Posterior vena cava (tissue), 2 donors: ENCODE measurements at places on chromosomes 2 and 18.

- peak; percentile 68 for DNase-seq
These were observed 39.7 kb downstream of the ADI1 start for GRCh38 chr2:3479430-3480320.

DNA sequence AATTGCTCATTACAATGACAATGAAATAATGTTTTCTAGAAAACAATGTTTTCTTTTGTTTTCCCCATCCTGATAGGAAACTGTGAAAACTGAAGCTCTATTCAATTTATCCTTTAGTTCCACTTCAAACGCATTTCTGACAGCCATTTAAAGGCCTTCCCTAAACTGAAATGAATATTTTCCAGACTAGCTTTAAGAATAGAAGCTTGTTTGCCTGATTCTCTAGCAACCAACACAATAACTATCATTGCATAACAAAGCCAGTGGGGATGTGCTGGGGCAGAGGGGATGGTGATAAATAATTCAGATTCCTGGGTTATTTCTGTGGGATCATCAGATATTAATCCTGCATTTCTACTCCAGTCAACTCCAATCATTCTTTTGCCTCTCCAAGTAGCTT is 427.1 kb downstream of the RND3 start:
- no peak for DNase-seq

DNA sequence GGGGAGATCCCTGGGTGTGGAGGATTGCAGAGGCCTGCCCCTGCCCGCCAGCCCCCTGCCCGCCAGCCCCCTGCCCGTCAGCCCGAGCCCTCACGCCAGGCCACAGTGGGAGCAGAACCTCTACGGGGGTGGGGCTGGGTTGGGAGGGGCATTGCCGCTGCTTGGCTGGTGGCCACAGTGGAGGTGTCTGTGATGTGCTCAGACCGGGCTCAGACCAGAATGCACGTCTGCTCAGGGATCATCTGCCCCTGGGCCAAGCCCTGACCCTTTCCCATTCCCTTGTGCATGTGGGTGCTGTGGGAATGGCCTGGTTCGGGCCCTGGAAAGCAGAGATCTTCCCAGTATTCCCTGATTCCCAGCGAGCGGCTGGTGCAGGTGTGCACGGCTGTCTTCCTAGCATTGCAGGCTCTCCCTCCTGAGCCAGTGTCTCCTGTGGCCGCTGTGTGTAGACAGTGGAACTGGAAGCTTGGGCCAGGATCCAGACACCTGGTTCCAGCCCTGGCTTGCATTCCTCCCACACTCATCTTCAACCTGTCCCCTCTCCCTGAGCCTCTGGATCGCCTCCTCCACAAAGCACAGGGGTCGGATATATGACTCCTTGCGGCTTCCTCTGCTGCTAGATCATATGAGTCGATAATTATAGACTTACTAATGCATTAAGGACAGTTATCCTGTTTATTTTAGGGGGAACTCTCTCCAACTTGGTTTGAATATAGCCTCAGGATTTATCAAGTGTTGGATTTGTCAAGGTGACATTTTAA is 161.6 kb downstream of the LDLRAD4 start:
- no peak for DNase-seq

- no peak for DNase-seq
These were observed 21.7 kb upstream of the RIF1 start for GRCh38 chr2:151388011-151388410.

GRCh38 chr2:11940799-11941198 is 194.4 kb downstream of the LPIN1 start:
- DNase-seq, result no peak

- peak; percentile 76 for DNase-seq
These were observed 73.0 kb downstream of the RRM2 start for GRCh38 chr2:10195278-10196109.

DNA sequence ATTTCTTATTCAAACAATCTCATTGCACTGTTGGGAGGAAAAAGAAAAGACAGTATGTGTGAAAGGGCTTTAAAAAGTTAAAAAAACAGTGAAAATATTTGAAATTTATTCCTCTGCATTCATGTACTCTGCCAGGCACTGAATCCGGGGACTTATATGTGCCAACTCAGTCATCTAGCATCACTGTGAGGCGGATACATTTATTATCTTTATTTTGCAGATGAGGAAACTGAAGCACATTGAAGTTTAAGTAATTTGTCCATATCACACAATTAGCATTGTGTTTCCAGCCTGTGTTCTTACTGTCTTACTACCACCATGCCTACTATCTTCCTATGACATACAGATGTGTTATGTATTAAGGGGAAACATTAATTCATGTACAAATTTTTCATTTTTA is 1.8 kb downstream of the LCLAT1 start:
- DNase-seq, result no peak
